NCI-H1092 (cell line): ENCODE measurements at places on chromosomes 5 and 9.

DNA sequence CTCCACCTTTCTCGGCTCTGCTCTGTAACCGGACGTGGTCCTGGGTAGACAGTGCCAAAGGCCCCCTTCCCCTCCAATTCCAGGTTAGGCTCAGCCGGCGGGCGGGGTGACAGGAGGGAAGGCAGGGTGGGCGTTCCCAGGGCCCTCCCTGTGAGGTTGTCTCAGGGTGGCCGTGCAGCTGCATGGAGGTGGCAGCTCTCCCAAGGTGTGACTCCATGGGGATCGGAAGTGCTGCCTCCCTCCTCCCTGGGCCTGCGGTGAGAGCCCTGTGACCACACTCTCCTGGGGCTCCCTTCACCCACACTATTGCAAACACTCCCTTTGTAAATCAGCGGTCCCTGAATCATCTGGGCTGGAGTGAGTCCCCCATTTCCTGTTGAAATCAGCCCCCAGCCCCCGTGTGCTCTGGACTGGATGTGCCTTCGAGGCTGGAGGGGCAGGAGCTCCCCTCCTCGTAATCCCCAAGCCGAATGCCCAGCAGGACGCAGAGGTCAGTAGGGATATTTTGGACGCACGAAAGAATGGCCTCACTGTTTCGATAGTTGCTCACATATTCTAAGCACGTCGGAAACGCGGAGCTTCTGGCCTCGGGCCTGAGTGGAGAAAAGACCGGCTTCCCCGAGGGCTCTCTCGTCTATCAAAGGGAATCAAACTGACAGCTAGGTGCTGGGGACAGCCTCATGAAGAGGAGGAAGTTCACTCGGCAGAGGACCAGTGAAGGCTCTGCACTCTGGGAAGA lies 107.6 kb upstream of the COL5A1 start:
- DNase-seq: no peak

DNA sequence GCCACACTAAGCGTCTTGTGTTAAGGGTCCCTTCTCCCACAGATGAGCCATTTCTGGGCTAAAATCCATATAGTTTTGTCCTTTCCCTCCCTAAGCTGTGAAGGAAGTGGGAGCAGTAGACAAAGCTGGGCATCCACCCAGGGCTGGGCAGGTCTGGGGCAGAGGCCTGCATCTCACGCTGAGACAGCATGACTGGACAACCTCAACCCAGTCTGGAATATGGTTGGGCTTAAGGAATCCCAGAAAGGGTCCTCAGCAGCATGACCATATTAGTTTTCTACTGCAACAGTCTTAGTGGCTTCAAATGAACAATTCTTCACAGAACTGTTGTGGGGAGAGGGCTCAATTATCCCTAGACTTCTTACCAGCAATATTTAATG lies 173.8 kb downstream of the AUH start:
- no peak for DNase-seq

GRCh38 chr5:1391691-1392090 lies 46.8 kb upstream of the CLPTM1L start:
- DNase-seq: no peak

- peak; percentile 19 for DNase-seq
These were observed 56.2 kb downstream of the DUSP1 start for GRCh38 chr5:172714491-172715420.

DNA sequence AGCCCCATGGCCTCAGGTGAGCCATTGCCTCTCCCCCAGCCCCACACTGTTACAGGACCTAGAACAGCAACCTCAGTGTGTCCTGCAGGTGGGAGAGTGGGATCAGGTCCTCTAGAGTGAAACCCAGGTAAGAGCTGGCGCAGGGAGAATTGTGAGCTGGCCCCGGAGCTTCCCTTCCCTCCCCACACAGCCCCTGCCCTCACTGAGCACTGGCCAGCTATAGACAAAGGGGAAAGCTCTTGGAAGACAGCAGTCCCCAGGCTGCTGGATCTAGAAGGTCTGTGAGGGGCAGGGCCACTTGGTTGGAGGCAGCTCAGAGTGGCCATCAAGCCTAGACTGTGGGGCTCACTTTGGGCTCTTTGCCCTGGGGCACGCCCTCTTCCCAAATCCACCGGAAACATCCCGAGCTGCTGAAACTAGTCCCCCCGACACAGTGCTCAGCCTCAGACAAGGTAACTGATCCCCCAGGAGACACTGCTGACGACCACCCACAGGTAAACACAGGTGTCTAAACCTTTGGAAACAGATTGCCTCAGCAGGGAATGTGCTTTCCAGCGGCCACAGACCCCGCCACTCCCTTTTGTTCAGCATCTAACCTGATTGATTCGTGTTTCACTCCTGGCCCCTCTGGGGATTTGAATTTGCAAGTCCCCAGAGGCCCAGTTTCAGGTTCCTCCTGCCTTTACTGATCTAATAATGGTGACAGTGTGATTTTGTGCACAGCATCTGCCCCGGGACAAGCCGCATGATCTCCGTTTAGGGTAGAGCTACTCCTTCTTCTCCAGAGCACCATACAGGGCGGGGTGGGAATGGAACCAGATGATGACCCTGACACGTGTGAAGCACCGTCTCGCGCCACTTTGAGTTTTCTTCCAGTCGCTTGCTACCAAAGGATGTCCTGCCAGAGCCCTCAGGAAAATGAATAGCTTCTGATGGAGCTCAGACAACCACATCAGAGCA lies 42.2 kb upstream of the ADAMTS2 start:
- no peak for DNase-seq

- DNase-seq: no peak
These were observed 42.3 kb downstream of the COL23A1 start for GRCh38 chr5:178547753-178548415.

GRCh38 chr5:5483880-5484598 lies 61.6 kb downstream of the ICE1 start:
- DNase-seq: no peak

DNA sequence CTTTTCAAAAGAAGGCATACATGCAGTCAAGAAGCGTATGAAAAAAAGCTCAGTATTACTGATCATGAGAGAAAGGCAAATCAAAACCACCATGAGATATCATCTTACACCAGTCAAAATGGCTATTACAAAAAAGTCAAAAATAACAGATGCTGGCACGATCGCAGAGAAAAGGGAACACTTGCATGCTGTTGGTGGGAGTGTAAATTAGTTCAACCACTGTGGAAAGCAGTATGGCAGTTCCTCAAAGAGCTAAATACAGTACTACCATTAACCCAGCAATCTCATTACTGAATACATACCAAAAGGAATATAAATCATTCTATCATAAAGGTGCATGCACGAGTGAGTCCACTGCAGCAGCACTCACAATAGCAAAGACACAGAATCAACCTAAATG lies 24.5 kb downstream of the RETREG1 start:
- DNase-seq: no peak

DNA sequence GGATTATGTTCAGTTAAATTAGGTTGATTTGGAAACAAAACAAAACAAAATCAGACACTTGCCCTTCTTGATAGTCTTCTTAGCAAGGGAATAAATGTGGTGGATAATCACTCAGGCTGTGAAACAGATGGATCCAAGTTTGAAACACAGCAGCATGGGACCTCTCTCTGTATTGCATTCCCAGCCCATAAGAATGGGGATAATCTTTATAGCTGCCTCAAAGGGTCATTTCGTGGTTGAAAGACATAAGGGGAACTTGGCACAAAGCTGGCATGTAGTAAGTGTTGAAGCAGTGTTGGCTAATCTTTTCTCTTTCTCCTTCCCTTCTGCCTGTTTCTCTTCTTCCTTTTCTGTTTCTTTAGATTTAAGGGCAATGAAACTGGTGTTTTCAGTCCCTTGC lies 333.9 kb upstream of the TLE4 start:
- no peak for DNase-seq

GRCh38 chr5:61228229-61228628 lies 66.0 kb upstream of the SMIM15 start:
- DNase-seq: no peak

DNA sequence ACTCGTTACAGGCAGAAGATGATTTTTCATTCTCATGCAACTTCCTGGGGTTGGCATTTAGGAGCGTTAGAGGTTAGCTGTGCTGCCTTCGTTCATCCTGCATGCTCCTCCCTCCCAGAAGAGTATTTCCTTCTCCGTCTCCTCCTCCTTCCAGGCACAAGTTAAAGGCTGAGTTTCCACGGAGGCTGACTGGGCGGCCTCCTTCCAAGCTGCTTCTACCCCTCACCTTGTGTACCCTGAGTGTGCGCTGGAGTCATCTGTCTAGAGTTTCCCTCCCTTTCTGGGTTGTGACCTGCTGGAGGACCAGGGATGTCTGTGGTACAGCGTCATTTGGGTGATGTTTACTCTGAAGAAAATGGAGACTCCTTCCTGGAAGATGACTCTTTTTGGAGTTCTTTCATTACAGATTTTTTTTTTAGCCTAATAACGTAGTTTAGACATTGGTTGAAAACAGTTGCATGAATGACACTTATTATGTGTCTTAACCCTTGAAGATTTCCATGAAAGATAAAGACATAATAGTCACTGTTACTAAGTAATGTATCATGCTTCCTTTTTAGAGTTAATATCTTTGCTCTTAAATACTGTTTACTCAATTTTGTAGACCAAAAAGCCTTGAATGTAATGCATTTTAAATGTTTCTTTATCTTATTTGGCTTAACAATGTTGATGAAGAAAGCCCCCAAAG lies 146.9 kb downstream of the TENT4A start:
- no peak for DNase-seq

- no peak for DNase-seq
These were observed 877.9 kb upstream of the WWC1 start for GRCh38 chr5:167413506-167413905.

GRCh38 chr5:139638736-139639618 lies 9.2 kb upstream of the CXXC5 start:
- DNase-seq: no peak

DNA sequence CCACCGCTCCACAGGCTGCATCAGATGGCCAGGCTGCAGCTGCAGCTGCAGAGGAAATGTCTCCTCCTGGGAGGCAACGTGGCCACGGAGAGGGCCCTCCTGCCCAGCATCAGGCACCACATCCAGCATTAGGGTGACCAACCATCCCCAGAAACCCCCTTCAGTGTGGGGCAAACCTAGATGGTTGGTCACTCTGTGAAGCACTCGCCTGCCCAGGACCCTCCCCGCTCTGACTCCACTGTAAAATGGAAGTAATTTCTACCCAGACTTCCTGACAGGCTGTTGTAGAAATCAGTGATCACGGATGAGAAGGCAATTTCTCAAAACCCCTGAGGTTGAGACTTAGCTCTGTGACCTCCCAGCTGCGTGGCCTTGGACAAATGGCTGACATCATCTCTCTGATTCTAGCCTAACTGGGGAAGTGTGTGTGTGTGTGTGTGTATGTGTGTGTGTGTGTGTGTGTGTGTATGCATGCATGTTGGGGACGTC lies 31.6 kb downstream of the B4GALT1 start:
- DNase-seq: no peak

GRCh38 chr5:149938791-149939358 lies 5.7 kb downstream of the PDE6A start:
- no peak for DNase-seq
